Stimulated activated naive CD4-positive, alpha-beta T cell (primary cell): ENCODE measurements at places on chromosomes 11 and 22.

DNA sequence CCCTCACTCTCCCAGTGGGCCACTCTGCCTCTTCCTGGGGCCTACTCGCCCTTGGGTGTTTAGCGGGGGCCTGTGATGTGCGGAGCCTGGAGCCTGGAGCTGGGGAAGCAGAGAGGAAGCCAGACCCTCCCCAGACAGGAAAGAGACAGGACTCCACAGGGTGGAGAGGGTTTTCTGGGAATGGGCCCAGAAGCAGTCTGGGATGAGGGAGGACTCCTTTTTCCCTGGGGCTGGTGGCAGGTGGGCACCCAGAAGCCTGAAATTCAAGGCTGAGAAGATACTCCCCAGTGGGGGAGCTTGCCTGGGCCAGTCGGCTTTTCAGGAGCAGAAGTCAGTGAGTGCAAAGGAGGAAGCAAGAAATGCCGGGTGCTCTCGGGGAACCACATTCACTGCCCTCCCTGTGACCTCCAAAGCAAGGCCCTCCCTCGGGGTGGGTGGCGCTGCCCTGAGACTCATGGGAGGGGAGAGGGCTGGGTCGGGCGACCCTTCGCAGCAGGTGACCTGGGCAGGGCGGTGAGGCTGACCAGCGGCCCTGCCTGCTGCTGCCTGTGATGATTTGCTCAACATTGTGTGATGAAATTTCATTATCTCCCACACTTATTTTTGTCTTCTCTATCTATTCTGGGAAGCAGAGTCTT is 1377.4 kb downstream of the BRD1 start:
- DNase-seq: no peak

GRCh38 chr11:18367431-18367830 is 26.9 kb upstream of the LDHA start:
- DNase-seq: no peak

GRCh38 chr22:20956258-20957101 is 10.6 kb upstream of the AIFM3 start:
- DNase-seq: no peak

DNA sequence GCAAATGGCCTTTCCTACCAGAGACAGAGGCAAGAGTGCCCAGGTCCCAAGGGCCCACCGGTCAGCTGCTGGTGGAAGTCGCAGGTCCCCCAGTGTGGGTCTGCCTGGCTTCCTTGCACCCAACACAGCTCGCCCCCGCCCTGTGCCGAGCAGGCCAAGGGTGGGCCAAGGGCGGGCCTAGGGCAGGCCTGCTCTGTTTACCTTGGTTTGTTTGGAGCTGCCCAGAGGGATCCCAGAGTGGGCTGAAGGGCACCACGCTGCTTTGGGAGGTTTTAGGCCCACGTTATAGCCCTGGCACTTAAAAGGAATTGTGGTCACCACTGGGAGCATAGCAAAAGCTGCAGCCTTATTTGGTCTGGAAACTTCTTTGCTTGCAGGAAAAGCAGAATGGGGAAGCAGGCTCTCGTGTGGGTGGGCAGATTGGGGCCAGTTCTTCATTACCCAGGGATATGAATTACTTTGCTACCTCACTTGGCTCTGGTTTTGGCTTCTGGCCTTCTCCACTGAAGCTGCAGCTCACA is 38.0 kb downstream of the MRGPRD start:
- DNase-seq: no peak

DNA sequence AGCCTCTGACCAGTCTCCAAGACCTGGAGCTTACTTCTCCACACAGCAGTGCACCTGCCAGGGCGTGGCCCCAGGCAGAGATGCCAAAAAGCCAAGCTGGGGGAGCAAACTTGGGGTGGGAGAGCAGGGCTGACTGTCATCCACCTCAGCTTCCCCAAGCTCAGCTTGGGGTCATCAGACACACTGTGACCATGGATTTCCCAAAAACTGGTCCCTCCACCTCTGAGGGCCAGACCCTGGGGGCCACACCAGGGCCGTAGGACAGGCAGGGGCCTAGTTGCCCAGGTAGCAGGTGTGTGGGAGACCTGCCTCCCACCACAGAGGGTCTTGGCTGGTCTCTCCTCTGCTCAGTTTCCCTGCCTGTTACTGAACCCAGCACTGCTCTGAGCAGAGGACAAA is 30.6 kb downstream of the ARVCF start:
- DNase-seq: no peak

- no peak for DNase-seq
These were observed 40.9 kb upstream of the MYEOV start for GRCh38 chr11:69253028-69253427.

DNA sequence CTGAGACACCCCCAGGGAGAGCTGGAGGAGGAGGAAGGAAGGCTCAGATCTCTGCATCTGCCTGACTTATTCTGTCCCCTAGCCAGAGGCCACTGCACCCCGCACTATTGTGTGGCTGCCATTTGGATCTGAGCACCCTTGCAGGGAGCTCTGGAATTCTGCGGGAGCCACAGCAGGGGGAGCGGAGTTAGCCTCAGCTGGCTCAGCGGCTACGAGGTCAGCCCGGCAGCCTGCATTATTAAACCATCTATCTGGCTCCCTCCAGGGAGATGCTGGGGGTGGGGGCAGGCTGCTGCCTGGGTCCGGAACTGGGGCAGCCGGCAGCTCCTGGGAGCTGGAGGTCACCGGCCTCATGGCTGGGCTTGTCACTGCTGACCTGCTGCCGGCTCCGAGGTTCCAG is 6.5 kb upstream of the ELFN2 start:
- DNase-seq: no peak

DNA sequence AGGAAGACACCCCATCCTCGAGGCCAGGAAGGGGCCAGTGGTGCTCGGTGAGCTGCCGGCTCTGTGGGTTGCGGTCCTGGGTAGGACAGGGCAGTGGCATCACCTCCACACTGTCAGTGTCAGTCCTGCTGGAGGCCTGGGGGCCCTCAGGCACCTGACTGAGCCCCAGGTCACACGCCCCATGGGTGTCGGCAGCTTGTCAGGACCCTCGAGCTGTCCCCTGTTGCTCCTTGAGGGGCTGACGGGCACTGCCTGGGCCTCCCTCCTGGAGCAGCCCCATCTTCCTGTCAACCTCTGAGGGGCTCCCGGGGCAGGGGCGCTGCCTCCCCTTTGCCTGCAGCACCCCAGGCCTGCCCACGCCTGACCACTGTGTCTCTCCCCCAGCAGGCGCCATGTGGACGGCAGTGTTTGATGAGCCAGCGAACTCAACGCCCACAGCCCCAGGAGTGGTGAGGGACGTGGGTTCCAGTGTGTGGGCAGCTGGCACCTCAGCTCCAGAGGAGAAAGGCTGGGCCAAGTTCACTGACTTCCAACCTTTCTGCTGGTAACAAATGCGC is 35.4 kb downstream of the SBF1 start:
- no peak for DNase-seq

GRCh38 chr11:128222245-128222884 is 365.0 kb downstream of the ETS1 start:
- DNase-seq: no peak

- DNase-seq: no peak
These were observed 115.7 kb downstream of the ENTHD1 start for GRCh38 chr22:39777716-39778454.

DNA sequence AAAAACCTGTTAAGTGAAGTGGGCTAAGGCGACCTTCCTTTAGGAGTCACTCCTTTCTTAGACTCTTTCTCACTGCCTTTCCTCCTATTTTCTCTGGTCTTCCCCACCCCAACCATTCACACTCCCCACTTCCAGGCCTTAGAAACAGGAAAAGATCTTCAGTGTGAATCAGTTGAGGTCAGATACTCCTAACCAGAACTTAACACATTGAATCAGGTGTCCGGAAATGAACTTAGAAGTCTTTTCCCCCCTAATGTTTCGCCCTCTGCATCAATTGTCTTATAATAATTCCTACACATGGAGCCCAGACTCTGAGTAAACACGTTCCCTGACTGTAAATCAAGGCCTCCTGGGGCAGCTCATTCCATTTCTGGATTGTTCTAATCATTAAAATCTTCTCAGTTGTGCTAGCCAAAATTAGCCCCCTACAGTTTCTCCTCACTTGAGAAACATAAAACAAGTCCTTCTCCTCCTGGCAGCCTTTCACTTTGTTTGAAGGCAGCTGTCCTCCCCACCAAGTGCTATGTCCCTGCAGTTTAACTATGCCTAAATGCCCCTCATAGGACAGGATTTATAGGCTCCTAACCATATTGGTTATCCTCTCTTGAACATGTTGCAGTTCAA is 32.7 kb upstream of the USP47 start:
- DNase-seq: no peak
